Small intestine (tissue), 16 donors: ENCODE measurements at places on chromosomes 1 and 21. TPM values are rescaled to one million over a fixed set of nuclear protein-coding genes. Genes with fewer than 3 reads are reported as not detected.

- DNase-seq = no peak
These were observed 287.0 kb upstream of the ESRRG start for GRCh38 chr1:217010253-217010652.

Gene SERPINC1
- 0.89 TPM for polyA plus RNA-seq

Gene C1orf116
- polyA plus RNA-seq = 29.7 TPM

DNA sequence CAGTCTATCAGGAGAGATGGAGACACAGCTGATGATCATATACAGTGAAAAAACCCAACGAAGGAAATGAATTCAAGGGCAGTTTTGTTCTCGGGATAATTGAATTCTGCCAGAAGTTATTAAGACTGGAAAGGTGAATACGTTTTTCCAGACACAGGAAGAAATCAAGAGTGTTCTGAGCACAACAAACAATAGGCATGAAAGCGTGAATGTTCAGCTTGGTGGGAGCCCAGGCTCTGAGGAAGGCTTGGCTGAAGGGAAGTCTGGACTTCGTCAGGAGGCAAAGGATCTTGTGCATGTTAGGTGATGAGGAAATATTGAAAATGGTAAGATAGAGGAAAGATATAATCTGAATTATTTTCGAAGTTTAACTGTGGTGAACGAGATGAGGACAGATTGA, 50.4 kb downstream of the CYYR1 start:
- DNase-seq = no peak

DNA sequence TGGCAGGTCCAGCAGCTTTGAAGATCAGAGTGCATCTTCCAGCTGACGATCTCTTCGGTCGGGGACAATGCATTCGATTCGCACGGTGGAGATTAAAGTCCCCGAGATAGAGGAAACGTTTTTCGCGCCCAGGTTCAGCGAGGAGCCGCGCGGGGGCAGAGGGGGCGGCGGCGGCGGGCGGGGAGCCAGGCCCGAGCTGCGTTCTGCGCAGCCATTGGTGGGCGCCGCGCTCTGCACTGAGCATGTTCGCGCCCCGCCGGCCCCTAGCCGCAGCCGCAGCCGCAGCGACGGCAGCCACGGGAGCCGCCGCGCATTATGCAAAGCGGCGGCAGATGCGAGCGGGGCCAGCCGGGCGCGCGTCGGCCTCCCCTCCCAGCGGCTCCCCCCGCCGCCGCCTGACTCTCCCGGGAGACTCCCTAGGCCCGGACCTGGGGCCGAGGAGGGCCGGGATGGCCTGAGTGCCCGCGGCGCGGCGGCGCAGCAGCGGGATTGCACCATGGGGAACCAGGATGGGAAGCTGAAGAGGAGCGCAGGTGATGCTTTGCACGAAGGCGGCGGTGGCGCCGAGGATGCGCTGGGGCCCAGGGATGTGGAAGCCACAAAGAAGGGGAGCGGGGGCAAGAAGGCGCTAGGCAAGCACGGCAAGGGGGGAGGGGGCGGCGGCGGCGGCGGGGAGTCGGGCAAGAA, at the start of gene FMN2:
FMN2 (plus strand) TSS at position 270 of the 687 bp plus-strand sequence; CDS start at position 497, 227 bp downstream.
- DNase-seq = no peak

GRCh38 chr1:164876398-164877116, 317.6 kb downstream of the PBX1 start:
- no peak for DNase-seq

DNA sequence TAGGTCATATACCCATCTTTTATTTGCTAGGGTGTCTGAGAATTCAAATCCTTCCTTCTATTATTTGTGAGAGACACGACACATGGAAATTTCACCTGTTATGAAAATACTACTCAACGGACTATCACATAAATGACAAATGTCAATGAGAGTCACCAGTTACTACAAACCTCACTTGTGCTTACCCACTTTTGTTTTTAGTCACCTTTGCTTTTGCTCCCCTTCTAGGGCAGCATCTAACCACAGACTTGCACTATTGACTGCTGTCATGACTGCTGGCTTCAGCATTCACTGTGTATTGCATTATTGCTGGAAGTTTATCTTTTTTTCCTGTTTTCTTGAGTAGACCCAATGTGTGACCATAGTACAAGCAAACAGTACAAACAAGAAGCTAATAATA, 1048.0 kb downstream of the PLA2G4A start:
- no peak for DNase-seq

- DNase-seq = no peak
These were observed 91.5 kb downstream of the PCP4 start for GRCh38 chr21:39958731-39959130.

- DNase-seq = no peak
These were observed 46.9 kb upstream of the LIN9 start for GRCh38 chr1:226355669-226356551.

GRCh38 chr1:88298506-88298905, 385.6 kb upstream of the PKN2 start:
- no peak for DNase-seq

- no peak for DNase-seq
These were observed 38.3 kb upstream of the BACH1 start for GRCh38 chr21:29260461-29260860.

Gene ANGPTL3
- 19.5 TPM for polyA plus RNA-seq

DNA sequence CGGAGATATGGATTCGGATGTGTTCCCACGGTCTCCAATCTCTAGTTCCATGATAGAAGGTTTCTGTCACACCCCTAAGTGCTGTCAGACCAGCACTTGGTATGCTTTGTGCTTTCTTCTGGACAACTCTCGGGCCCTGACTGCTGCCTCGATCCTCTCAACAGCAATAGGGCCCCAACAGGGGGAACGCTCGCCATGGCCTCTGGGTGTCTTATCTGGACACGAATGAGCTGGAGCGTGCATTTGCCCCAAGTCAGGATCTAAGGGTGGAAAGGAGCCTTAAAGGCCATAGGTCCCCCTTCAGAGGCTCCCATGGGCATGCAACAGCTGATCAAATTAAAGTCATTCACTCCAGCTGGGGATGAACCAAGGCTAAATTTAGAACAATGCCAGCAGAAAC, 76.8 kb downstream of the TCP10L start:
- no peak for DNase-seq

DNA sequence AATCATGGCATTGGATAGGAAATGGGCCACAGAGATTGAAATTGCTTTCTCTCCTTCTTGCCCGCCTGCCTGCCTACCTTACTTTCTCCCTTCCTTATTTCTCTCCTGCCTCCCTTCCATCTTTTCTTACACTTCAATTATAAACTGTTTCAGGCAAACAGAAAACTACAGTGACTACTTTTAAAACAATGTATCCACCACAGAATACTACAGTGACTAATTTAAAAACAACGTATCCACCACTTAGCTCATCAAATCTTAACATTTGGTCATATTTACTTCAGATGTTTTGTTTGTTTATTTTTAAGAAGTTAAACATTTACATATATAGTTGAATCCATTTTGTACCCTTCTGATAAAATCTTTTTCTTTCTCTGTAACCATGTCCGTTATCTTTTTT, 54.4 kb downstream of the SNRPE start:
- DNase-seq = no peak

Gene CELA2B
- not detected for polyA plus RNA-seq

- DNase-seq = no peak
These were observed 12.5 kb upstream of the KIF26B start for GRCh38 chr1:245142171-245142798.

- no peak for DNase-seq
These were observed 125.2 kb downstream of the TYW3 start for GRCh38 chr1:74858136-74858535.

Gene ZNF362
- 10.6 TPM for polyA plus RNA-seq

GRCh38 chr1:169527451-169528214, 41.9 kb upstream of the SLC19A2 start:
- DNase-seq = peak; percentile 39

GRCh38 chr1:74502432-74502831, 10.0 kb downstream of the LRRC53 start:
- DNase-seq = no peak

DNA sequence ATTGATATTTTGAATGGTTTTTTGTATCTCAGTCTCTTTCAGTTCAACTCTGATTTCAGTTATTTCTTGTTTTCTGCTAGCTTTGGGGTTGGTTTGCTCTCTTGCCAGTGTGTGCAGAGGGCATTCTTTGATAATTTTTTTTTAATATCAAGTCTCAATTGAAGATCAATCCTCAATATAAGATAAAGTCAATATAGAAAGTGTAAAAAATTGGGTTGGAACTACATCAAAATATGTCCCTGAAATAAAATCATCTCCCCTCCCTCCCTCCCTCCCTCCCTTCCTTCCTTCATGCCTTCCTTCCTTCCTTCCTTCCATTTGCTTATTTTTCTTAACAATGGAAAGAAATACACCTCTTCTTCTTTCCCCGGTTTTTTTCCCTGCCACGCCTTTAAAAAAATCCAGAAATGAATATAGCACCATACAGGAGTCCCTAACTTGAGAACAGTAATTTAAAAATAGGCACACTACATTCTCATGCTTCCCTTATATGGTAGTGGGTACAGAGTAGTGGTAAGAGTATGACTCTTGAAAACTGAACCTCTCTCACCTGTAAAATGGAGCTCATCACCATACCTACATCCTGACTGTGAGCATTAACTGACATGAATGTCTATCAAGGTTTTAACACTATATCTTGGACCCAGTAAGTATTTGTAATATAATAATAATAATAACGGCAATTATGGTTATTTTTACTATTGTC, 221.9 kb downstream of the GIPC2 start:
- DNase-seq = no peak

GRCh38 chr1:186892936-186893335, 64.2 kb downstream of the PLA2G4A start:
- DNase-seq = no peak

DNA sequence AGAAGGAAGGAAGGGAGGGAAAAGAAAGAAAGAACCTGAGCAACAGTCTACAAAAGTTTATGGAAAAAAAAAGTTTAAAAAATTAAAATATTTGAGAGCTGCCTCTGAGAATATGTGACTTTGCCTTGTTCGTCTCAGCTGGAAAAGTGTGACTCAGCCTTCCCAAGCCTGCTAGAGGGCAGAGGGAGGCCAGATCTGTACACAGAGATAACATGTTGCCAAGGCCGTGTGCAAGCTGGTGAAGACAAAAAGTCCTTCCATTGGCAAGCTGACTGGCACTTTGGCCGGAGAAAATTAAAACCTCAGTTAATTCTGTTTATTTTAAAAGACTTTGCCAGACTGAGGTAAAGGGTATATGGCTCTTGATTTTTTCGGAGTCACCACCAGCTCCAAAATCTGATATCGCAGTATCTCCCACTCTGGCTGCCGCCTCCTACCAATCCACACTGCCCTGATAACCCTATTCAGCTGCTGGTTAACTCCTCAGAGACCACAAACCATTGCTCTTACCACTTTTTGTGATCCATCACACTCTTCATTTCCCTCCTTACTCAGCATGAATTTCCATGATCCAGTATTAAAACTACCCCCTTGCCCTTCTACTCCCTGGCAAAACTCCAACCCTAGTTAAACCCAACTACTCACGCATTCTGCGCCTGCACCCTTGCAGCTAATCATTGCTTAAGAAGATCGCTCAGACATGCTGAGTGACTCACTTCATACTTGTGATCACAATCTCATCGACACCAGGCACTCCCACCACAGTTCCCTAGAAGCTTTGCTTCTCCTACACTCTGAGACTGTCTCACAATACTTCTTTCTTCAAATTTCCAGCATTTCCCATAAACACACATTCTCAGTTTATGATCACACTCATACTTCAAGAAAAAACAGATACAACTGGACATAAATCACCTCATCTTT, 5.7 kb upstream of the PPP1R15B start:
- peak; percentile 84 for DNase-seq

GRCh38 chr1:30129001-30129408, 594.4 kb downstream of the MATN1 start:
- DNase-seq = no peak

Gene GBP5
- 0.67 TPM for polyA plus RNA-seq

DNA sequence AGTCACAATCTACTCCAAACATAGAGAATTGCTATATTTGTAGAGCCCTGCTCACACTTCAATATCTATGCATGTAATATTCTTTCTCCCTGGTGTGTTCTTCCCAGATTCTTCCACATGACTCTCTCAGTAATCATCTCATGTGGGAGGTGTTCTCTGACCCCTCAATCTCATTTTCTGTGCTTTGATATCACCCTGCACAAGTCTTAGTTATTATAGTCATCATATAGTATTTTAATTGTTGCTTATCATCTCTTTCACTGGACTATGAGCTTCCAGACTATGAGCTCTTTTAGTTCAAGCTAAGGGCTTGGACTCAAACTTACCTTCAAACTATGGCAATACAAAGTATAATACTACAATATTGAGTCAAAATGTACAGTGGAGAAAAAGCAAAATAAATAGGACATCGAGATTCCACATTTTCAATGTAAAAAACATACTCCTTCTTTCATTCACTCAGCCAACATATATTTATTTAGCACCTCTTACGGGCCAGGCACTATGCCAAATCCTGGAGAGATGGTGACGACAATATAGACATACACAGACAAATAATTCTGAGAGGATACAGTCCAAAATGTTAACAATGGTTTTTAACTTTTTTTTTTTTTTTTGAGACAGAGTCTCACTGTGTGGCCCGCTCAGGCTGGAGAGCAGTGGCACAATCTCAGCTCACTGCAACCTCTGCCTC, 12.7 kb downstream of the TESK2 start:
- peak; percentile 88 for DNase-seq

DNA sequence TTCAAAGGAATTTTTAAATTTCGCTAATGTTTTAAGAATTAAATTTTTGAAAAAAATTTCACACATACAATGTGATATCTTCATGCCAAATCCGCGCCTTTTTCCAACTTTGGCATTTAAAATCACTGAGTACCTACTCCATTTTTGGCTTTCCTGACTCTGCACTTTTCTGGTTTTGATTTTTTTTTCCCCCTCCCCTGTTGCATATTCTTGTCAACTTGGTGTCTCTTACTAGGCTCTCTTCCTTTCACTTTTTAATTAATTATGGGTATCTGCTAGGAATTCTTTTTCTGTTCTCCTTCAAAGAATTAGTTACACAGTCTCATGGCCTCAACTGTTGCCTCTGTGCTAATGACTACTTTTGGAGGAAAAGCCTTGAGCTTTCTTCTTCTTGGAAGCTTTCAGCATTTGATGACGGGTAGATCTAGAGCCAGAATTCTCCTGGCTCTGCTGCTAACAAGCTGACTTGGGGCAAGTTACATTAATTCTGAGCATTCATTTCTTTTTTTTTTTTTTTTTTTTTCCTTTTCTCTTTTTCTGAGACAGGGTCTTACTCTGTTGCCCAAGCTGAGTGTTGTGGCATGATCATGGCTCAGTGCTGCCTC, 1.8 kb downstream of the AGL start:
- DNase-seq = no peak

GRCh38 chr1:235818632-235819136, 48.0 kb downstream of the LYST start:
- no peak for DNase-seq
